Hematopoietic multipotent progenitor cell (in vitro differentiated cells): ENCODE measurements at places on chromosomes 12 and 14. TPM values are rescaled to one million over a fixed set of nuclear protein-coding genes. Genes with fewer than 3 reads are reported as not detected.

The PTPRB gene
- under 0.01 TPM for total RNA-seq

The ANKS1B gene
- not detected for total RNA-seq

The NOXRED1 gene
- total RNA-seq: 0.27 TPM

The SMAGP gene
- 2.4 TPM for total RNA-seq

The KRT2 gene
- total RNA-seq: not detected

The ACOT6 gene
- not detected for total RNA-seq

DNA sequence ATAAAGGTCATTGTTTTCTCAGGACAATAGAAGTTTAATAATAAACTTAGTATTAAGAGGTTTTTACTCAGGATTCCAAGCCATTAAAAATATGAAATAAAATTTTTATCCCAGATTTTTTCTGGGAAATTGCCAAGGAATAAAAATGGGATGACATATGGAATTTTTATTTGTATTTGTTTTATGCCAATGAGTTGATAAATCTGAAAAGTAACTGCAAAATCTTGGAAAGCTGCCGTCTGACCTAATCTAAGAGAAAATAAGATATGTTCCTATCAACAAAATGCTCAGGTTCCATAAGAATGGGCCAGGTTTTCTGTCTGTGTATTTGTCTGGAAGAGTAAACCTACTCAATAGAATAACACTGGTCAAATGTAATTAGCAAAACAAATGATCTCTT is 22.2 kb upstream of the KERA start:
- no peak for DNase-seq

DNA sequence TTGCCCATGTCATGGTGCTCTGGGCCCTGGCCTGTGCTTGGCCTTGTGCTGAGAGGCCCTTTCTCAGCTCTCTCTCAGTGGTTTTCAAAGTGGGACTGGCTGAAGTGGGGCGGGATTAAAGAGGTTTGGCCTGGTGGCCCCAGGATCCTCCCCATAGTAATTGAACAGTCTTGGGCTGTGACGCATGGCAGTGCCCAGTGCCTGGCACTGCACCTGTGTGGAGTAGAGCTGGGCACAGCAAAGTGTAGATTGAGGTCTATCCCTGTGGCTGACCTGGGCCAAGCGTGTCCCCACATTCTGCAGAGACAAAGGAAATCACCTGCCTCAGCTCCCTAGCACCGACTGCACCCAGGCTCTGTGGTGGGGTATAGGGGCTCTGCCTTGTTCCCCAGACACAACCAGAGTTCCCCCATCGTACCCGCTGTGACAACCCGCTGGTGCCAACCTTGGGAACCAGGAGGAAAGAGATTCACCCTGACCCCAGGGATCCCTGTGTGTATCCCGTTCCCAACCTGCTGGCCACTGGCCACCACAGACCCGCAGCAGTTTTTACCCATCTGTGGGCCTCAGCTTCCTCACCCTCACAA is 9.9 kb upstream of the CYP46A1 start:
- no peak for DNase-seq

- DNase-seq: no peak
Observed at GRCh38 chr12:8566525-8566924, 25.8 kb upstream of the CLEC4E start.

DNA sequence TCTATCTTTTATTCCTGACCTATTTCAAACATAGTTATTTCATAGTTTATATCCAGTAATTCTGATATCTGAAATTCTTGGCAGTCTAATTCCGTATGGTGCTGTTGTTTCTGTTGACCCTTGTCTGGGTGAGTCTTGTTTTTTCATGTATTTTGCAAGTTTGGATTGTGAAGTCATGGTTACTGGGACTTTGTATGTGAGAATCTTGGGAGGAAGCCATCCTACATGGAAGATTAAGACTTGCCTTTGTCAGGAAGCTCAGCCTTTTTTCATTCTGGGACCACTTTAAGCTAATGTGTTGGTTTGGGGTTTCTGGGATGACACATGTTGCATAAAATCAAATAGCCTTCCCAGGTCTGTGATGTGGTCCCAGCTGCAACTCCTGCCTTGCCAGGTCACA is 191.6 kb upstream of the E2F7 start:
- no peak for DNase-seq

DNA sequence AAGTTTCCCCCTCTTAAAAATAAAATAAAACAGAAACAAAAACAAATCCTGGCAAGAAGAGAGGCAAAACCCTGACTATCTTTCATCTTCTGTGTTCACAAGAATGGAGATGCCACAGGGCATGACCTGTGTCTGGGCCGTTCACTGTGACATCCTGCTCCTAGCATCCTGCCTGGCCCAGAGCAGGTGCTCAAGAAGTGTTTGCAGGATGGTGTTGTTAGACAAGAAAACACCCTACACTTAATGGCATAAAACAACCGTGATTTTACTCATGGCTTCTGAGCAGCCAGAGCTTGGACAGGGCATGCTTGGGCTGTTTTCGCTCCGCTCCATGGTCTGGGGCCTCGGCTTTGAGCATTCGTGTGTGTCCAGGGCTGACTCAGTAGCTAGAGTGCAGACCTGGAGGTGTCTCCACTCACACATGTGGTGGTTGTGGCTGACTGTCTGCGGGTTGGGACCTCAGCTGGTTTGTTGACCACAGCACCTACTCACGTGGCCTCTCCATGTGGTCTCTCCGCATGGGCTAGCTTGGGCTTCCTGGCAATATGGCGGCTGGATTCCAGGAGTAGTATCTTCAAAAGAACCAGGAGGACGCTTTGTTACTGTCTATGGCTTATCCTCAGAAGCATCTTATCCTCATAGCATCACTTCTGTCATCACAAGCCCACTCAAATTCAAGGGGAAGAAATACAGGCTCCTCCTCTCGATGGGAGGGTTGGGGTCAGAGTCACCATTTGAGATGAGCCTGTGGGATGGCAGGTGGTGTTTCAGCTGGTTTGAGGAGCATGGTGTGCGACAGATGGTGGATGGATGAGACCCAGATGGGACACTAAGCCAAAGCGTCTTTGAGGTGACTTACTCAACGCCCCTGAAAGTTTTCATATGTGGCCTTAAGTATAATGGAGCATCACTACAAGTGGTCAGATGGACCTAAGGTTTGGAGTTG is 33.2 kb upstream of the FZD10 start:
- no peak for DNase-seq

DNA sequence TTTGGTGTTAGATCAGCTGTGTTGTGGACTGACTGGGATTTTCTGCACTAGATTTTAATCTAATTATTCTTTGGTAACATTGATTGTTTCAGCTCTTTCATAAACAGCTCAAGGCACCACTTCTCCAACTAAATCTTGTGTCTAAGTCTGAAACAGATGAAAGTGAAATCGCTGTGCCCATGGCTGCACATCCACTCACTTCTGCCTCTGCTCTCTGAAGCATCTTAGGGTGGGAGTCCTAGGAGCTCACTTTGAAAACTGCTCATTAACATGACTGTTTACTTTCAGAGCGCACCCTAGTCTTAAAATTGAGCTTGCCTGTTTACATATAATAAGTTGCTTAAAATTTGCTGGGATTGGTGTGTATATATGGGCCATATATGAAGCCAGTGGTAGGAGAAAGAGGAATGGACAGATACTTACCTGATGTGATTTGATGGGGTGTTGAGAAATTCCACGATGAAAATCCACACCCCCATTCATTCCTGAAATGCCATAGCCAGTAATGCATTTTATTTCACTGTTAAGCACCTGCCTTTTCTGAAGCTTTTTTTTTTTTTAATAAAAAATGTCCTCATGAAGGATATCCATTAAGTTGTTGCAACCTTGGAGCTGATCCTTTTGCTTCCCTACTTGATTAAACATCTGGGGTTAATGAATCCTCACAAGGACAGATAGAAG is 52.8 kb downstream of the PPFIBP1 start:
- no peak for DNase-seq

GRCh38 chr12:106975993-106976658 is 10.8 kb downstream of the MTERF2 start:
- DNase-seq: no peak

GRCh38 chr12:124296295-124296915 is 1.5 kb downstream of the RFLNA start:
- no peak for DNase-seq

GRCh38 chr12:68896881-68897540 is 36.0 kb downstream of the CPM start:
- DNase-seq: no peak

DNA sequence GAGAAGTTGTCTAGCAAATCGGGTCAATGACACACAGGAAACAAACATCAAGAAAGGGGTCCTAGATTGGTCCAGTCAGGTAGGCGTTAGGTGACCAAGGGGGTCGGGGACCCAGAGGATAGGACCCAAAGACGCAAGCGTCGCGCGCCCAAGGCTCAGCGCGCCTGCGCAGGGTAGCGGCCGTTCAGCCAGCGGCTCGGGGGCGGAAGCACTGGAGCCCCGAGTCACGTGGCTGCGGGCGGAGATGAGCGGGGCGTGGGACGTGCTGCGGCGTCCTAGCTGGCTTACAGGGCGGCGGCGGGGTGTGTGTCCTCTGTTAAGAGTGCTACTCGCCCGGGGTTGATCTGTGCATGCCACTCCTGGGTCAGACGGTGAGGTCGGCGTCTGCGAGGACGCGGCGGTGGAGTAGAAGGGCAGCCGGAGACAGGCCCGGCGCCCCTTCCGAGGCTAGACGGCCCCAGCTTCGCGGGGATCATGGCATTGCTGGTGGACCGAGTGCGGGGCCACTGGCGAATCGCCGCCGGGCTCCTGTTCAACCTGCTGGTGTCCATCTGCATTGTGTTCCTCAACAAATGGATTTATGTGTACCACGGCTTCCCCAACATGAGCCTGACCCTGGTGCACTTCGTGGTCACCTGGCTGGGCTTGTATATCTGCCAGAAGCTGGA is at the start of gene SLC35E3:
Gene SLC35E3, plus strand, starts transcription at position 273 of the 668 bp plus-strand sequence. Its CDS starts 202 bp downstream, at position 475.
- DNase-seq: peak; percentile 96

DNA sequence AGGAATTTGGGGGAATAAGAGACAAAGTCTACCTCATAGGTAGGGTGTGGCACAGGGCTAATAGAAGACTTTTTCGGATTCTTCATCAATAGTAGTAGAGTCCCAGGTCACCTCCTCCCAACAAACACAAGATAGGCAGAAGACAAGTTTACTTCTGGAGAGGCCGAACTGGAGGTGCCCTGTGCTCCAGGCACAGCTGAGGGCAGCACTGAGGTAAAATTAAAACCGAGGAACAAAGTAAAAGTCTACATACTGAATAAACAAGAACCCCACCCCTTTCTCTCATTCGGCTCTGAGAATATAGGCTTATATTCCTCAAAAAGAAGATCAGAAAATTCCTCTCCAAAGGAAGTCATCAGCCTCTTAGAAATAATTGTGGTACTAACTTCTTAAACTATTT is 161.5 kb downstream of the SEC23A start:
- no peak for DNase-seq

DNA sequence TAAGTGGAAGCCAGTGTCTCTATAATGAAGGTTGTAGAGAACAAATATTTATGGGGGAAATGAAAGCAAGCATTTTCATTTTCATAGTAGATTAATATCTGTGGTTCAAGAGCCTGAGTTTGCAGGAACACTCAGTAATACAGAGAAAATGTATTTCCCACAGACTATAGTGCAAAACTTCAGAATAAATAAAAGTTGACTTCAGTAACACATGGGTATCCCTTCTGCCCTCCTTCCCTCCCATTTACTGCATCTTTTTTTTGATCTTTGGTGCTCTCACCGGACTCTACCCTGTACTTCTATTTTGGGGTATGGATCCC is 75.3 kb upstream of the AMN1 start:
- no peak for DNase-seq

GRCh38 chr12:68585966-68586365 is 24.7 kb upstream of the RAP1B start:
- DNase-seq: no peak

DNA sequence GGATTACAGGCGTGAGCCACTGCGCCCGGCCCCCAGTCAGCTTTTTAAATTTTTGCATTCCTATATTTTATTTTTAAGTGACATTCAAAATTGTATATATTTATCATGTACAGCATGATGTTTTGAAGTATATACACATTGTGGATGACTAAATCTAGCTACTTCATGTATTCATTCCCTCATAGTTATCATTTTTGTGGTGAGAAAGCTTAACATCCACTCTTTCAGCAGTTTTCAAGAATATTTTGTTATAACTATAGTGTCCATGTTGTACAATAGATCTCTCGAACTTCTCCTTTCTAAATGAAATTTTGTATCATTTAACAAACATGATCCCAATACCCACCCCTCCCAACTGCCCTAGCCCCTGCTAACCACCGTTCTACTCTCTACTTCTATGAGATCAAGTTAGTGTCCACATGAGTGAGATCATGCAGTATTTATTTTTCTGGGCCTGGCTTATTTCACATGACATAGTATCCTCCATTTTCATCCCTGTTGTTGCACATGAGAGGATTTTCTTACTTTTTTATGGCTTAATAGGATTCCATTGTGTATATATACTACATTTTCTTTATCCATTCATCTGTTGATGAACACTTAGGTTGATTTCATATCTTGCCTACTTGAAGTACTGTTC is 8.8 kb upstream of the HEBP1 start:
- DNase-seq: no peak

- no peak for DNase-seq
Observed at GRCh38 chr12:132061197-132061596, 82.9 kb downstream of the DDX51 start.

DNA sequence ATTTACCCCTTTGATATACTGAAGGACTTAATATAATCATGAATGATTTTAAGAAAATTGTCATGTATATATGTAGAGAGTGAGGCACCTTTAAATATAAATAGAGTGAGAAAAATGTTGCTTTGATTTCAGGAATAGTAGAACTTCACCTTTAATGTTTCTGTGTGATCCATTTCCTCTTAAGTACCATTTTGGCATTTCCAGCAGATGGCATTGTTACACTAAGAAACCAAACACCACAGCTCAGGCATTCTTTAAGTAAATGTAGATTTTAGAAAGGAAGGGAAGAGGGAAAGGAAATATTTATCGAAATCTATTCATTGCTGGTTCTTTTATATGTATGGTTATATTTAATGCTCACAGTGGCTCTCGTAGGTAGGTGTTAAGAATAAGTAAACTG is 556.7 kb upstream of the FBXO33 start:
- DNase-seq: no peak
